ENCODE measurements at places on chromosomes 3 and 15.

DNA sequence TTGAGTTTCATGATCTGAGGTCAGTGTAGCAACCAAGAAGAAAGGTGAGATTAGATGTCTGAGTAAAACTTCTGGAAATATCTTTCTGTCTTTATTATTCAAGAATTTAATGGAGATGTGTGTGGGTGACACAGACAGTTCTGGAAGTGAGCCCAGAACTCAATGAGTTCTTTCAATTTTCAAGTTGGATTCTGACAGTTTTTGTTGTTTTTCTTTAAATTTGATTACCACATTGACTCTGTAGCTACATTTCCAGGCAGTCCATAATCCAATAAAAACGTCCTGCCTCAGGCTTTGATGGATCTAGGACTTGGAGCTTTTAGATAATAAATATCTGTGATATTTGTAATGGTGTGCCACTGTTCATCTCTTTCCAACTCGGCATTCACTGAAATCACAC lies 3.9 kb upstream of the PARP14 start:
- DNase-seq, result no peak

GRCh38 chr3:175778994-175779393 lies 919.9 kb downstream of the NAALADL2 start:
- DNase-seq, result no peak

DNA sequence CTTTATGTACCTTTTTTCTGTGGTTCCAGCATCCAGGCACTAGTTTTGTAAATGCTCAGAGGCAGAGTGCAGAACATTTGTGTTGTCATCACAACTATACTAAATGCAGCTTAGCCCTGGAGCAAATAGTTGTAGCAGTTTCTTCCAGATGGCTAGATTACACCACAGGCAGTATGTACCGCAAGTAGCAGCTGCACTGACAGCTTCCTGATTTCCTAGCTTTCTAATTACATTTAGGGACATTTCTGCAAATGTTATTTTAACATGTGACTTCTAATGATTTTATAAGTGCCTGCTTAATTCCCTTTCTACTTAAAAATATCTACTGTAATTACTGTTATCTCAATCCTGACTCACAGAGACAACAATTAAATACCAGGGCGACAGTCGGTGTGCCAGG lies 106.5 kb downstream of the NR2E3 start:
- DNase-seq, result no peak

DNA sequence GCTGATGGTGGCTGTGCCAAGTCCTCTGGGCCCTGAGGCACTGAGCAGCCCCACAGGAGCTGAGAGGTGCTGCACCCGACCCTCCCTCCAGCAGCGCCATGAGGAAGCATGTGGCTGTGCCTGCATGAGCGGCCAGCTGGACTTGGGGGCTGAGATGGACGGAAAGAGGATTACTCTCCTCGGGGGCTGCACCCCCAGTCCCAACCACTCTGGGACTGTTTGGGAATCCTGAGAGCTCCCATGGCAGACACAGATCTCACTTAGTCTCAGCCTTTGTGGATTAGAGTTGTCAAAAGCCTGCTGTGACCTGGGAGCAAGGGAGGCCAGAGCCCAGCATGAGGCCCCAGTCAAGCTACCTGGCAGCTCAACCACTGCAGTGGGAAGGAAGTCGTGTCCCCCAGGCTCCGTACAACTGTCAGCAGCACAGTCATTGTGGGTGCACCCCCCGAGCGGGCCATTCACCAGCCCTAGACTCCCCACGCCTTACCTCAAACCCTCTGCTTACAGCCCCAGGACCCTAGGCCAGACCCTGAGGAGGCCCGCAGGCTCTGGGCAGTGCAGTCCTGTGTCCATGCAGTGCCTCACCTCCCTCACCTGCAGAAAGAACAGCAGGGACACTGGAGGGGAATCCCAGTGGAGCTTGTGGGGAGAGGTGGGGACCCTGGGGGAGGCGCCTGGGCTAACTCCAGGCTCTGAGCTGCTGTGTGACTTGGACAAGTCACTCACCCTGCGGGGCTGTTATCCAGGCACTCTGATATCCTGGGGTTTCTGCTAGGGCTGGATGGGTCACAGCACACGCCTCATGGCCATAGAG lies 17.1 kb downstream of the PRR23E start:
- DNase-seq, result no peak

DNA sequence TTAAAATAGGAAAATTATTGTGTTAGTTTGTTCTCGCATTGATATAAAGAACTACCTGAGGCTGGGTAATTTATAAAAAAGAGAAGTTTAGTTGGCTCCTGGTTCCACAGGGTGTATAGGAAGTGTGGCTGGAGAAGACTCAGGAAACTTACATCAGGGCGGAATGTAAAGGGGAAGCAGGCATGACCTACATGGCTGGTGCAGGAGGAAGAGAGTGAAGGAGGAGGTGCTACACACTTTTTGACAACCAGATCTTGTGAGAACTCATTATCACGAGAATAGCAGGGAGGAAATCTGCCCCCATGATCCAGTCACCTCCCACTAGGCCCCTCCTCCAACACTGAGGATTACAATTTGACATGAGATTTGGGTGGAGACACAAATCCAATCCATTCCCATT lies 490.7 kb downstream of the RBMS3 start:
- DNase-seq, result no peak

DNA sequence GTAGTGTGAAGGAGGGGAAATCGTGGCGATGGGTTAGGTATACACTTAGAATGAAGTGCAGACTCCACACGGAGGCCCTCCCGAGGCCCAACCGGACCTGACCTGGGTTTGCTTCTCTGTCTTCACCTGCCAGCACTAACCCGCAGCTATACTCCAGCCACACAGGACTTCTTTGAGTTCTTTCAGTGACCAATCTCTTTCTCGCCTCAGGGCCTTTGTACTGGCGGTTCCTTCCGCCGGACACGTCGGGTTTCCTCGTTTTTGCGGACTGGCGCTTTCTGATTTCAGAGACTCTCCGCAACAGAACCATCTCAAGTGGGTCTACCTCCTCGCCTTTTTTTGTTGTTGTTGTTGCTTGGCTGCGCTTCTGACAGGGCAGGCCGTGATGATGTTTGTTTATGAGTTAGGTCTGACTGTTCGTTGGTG lies at the start of gene NEIL1:
Gene NEIL1 (plus strand): TSS at position 244 of the 426 bp plus-strand sequence. CDS start 1,867 bp downstream, outside the sequence.
- no peak for DNase-seq

- DNase-seq, result no peak
Measured at GRCh38 chr3:48271763-48272498, 31.0 kb downstream of the ZNF589 start.

DNA sequence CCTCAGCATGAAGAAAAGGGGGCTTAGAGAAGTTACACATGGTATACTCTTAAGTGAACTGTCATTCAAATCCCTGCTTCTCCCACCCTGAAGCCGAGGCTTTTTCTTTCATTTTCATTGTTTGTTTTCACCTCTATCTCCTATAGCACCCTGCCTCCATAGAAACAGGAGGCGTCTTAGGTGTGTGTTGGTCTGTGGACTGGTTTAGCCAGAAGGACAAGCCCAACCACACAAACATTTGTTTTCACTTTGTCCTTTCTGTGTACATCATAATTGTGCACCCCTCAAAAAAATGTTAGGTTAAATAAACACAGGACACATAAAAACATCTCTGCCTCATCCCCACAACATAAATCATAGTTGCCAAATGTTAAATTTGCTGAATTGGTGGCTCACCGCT lies 73.3 kb upstream of the UBE2E2 start:
- no peak for DNase-seq

- peak; percentile 90 for DNase-seq
Measured at GRCh38 chr3:53255775-53256703, at the start of gene TKT. TSS of gene TKT (minus strand) at chr3:53256022. CDS start at chr3:53255942, 80 bp downstream.

- no peak for DNase-seq
Measured at GRCh38 chr3:126956361-126956760, 26.6 kb upstream of the PLXNA1 start.

DNA sequence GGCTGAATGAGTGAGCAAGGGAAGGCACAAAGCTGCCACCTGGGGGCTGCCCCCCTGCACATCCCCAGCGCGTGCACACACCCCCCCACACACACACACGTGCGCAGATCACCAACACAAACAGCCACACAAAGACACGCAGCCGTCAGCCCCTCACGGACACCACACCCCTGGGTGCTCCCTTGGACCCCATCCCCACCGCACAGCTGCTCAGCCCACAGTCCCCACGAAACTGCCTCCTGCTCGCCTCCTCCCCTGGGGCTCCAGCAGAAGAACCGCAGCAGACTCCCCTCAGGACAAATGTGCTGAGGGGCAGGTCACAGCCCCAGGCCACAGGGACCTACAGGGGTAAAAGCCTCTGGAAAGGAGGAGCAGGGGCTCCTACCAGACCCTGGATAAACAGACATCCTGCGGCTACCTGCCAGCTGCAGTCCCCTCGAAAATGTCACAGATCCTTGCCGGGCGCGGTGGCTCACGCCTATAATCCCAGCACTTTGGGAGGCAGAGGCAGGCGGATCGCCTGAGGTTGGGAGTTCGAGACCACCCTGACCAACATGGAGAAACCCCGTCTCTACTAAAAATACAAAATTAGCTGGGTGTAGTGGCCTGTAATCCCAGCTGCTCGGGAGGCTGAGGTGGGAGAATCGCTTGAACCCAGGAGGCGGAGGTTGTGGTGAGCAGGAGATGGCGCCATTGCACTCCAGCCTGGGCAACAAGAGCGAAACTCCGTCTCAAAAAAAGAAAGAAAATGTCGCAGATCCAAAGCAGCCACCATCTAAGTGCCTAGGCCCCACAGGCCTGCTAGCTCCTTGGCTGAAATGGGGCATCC lies 6.5 kb downstream of the TWF2 start:
- no peak for DNase-seq

- DNase-seq, result no peak
Measured at GRCh38 chr3:98954791-98955604, 53.5 kb upstream of the DCBLD2 start.

GRCh38 chr3:99468918-99469317 lies 169.5 kb upstream of the COL8A1 start:
- no peak for DNase-seq

GRCh38 chr3:10249833-10250232 lies 1.6 kb downstream of the TATDN2 start:
- DNase-seq, result no peak

DNA sequence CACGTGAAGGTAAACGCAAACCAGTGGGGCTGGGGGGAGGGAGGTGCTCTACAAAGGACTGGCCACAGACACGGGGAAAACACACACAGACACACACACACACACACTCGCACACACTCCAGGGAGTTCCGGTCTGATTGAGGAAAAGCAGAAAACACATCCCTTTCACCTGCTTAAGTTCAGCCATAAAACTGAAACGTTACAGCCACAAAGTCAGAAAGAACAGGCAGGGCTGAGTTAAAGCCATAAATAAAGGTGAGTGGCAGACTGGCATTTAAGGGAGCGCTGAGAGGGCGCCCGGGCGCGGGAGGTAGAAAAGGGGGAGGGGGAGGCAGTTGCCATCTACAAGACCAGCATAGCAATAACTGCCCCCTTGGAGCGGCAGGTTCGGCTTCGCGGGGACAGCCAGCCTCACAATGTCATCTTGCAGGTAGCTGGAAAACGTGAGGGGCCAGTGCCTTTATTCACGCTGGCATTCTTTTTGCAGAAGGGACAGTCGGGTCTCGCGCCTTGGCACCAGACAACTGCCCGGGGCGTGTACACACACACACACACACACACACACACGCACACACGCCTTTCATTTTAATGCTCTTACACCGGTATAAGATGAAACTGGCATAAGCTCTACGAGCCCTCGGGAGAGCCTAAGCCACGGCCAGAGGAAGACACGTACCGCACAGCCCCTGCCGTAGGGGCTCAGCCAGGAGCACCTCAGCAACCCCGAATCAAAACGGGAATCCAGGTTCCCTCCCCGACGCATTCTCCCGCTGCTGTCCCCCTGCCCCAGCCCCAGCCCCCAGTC lies 866 bp downstream of the TNIK start:
- DNase-seq, result no peak

GRCh38 chr3:173586166-173586565 lies 188.6 kb downstream of the NLGN1 start:
- DNase-seq, result no peak

DNA sequence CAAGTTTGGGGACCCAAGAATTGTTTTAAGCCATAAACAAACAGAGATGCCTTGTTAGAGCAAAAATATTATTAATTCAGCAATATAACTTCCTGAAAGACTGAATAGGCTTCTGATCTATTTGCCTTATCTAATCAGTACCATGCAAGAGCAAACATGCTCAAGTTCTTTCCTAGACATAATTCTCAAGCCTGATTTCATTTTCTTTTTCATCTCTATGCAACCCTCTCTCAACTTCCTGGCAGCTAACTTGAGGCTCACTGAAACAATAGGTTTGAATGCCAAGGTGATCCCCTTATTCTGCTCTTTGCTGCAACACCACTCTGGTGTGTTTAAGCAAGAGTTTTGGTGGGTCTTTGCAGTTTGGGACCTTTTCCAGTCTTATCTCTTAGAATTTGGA lies 230.9 kb upstream of the CD96 start:
- DNase-seq, result no peak

GRCh38 chr3:158269942-158270341 lies 160.1 kb downstream of the RSRC1 start:
- no peak for DNase-seq

- DNase-seq, result no peak
Measured at GRCh38 chr3:107634099-107634489, 111.3 kb downstream of the BBX start.

GRCh38 chr15:91224755-91225380 lies 124.8 kb downstream of the SV2B start:
- DNase-seq, result no peak

DNA sequence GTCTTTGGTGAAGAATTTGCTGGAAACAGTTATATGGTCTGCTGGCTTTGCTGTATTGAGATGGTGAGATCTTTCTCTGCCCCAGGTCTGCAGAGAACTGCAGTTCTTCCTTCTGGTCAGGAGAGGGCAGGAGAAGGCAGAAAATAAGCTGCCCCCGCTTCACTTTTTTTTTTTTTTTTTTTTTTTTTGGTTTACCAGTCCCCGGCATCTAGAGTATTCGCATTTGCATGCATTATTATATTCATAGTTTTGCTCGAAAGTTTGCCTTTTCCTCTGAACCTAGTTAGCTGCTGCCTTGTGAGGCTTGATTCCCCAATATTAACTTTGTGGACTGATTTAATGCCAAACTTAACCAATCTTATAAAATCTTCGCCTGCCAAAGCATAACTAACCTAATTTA lies 10.6 kb upstream of the PARL start:
- DNase-seq, result peak; percentile 47

DNA sequence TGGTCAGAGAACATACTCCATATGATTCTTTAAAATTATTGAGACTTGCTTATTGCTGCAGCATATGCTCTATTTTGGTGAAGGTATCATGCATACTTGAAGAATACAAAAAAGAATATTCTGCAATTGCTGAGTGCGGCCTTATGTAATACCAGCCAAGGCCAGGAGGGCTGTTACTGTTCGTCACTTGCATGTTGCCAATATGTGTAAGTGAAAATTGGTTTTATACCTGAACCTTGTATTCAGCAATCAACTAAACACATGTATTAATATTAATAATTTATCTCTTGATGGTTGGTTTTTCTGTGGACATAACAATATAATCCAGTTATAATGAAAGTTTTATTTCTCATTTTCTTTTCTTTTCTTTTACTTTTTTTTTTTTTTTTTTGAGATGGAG lies 13.9 kb upstream of the GABRA5 start:
- no peak for DNase-seq

DNA sequence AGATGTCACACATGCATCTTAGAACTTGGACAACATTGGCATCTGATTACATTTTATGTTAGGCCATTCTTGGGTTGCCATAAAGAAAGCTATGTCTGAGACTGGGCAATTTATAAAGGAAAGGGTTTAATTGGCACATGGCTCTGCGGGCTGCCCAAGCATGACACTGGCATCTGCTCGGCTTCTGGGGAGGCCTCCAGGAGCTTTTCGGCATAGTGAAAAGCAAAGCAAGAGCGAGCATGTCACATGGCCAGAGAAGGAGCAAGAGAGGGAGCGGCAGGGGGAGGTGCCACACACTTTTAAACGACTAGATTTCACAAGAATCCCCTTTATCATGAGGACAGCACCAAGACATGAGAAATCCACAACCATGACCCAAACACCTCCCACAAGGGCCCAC lies 11.3 kb downstream of the RYR3 start:
- no peak for DNase-seq
